SJCRH30 (cell line): ENCODE measurements at places on chromosomes 11 and 22.

DNA sequence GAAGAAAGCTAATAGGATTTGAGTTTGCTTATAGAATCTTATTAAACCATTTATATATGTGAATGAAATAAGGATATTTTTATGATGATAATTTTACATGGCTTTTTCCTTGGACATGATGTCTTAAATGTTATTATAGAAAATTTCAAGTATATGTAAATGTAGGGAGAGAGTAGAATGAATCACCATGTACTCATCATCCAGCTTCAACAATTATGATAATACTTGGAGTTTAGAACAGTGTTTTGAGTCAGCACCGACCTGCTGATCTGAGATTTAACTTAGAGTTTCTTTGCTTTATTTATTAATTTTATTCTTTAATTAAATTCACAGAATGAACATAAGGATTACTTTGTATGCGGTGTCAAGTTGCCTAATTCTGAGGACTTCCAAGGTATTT lies 193.5 kb downstream of the UVRAG start:
- no peak for DNase-seq

DNA sequence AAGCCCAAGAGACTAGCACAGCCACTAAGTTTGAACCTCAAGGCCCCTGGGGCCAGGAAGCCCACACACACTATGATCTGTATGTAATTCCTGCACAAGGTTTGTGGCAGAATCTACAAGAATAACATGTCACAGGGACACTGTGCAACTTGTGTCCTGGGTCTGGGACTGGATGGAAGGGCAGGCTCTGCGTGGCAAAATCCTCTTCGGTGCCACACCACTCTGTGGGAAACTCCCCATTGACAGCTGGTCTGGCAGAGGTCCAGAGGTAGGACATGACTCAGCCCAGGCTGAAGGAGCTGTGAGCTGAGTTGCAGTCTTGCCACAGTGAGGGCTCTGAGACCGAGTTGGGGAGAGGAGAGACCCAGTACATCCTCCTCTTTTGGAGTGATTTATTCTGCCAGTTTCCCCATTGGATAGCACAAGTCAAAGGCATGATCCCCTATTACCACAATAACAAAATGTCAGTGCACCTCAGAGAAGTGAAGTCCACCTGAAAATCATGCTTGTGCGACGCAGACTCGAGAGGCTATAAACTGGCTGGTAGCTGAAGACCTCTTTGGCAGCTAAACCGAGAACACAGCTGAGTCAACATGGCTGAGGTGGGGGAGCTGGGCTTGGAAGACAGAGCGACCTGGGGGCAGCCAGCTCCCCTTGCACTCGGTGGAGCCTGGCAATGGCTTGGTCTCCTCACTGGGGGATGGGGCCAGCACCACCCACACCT lies 23.3 kb upstream of the SERPIND1 start:
- DNase-seq, result peak; percentile 91

DNA sequence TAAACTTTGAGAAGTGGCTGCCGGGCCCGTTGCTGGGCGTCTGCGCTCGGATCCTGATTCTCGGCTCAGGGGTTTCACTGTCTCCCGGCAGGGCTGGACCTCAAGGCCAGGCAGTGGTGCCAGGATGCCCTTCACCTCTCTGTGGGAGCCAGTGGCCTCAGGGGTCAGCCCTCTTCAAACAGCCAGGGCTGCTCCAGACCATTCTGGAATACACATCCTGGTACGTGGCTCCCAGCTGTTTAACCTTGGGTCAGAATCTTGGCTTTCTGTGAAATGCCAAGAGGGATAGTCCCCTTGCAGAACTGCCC lies 70.5 kb downstream of the MPPED1 start:
- DNase-seq, result no peak

GRCh38 chr11:124115782-124116616 lies 749 bp downstream of the VWA5A start:
- DNase-seq, result peak; percentile 30

DNA sequence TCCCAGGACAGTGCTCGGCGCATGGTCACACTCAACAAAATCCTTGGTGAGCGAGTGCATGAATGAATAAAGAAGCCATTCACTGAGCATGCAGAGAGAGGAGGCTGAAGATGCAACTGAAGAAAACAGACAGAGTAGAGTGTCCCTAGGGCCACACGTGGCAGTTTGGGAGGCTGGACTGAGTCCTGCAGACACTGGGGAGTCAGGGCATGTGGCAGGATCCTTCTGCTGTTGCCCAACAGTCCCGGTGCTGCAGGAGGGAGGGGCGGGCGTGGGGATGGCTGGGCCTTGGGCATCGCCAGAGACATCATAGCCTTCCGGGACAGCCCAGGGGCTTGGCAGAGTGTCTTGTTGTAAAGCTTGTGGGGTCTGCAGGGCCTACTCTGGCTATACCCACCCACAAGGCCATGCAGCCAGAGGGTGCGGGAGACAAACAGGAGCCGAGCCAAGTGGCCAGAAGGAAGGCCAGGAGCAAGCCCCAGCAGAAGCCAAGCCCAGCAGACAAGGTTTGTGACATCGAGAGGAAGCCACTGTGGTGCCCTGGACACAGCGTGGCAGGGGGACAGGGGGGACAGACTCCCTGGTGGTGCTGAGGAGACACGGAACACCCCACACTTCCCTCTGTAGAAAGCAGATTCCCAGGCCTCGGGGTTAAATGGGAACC lies 26.7 kb upstream of the FBLN1 start:
- DNase-seq, result no peak

DNA sequence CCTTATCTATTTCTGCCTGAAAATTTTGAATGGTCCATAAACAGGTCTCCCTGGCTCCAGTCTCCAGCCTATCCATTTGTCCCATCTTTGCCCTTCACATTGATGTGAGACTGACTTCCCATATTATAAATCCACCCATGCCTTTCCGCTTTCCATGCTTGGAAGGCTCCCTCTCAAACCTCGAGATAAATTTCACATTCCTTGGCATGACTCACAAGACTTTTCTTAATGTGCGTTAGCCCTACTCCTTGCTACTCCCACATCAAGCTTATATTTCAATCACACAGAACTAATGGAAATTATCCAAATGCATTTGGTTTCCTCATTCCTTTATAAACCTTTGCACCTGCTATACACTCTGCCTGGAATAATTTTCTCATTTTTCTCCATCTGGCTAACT lies 163.7 kb upstream of the NTM start:
- no peak for DNase-seq

DNA sequence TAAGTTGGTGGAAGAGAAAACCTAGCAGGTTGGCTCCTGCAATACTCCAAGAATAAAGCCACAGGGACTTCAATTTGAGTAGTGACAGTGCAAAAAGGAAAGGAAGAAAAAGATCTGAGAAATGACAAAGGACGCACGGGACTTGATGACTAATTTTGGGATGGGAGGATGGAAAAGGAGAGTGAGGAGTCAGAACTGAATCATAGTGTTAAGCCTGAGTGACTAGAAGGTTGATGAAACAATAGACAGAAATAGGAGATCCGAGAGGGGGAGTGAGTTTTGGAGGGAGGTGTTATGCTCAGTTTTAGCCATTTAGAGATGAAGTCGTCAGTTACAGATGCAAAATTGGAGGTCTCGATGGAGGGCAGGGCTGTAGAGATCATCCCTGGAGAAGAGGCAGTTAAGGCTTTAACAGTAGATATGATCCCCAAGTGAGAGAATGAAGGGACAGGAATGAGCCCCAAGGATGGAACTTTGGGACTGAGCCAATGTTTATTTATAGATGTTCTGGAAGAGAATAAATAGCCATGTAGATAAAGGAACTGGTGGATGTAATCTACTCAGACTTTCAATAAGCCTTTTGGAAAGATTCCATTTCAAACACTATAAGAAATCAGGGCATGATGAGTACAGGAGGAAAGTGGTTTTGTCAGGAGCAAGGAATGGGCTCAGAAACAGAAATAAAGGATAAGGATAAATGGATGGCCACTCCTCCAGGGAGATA lies 108.9 kb upstream of the NCAM1 start:
- no peak for DNase-seq

DNA sequence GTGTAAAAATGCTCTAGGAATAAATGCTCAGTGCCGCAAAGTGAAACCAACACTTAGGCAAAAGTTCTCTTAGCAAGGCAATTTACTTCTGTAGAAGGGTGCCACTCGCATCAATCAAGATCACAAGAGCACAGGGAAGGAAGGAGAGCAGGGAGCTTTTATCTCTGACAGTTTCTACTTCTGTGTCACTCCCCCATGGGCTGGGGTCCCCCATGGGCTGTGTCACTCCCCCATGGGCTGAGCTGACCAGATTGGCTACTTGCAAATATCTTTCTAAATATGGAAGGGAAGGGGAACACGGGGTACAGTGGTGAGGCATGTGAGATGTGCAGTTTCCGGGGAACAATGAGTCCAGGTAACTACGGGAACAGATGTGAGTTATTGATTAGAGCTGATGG lies 397 bp downstream of the OR52N2 start:
- no peak for DNase-seq

DNA sequence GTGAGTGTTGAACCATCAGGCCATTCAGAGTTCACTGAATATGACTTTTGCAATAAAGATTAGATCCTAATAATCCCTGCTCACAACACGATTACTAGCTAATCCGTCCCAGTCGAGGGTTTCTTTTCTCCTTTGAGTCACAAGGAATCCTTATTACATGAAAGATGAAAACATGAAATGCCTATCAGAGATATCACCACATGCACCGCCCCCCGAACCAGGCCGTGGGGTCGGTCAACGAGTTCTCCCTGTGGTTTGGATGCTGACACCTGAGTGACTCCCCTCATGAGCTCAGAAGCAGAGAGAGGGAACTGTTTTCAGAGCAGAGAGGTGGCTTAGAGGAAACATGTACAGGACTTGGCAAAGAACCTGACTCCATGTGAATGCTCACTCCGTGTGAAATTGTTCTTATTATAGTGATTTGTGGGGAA lies 263.3 kb downstream of the ETS1 start:
- no peak for DNase-seq

DNA sequence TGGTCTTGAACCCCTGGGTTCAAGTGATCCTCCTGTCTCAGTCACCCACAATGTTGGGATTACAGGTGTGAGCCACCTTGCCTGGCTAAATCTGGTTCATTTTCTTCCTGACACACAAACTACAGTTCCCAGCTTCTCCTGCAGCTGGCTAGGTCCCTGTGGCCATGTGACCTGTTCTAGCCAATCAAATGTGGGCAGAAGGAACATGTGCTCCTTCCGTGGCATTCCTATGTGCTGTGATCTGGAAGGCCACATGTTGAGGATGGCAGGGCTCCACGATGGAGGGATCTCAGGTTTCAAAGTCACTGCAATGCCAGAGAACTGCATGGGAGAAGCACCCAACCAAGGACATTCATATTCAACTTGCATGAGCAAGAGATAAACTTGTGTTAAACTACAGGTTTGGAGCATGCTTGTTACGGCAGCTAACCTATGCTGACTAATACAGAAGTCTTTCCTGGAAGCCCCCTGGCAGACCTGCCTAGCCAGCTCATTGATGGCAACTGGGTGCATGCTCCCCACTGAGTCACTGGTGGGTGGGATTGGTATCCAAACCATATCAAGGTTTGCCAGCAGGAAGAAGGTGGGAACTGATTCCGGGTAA lies 86.0 kb downstream of the RPS6KA4 start:
- peak; percentile 47 for DNase-seq
